ENCODE measurements at places on chromosomes 16 and 17.

GRCh38 chr17:14739656-14740431, 439.0 kb downstream of the HS3ST3B1 start:
- DNase-seq = no peak

- DNase-seq = no peak
Measured at GRCh38 chr16:3444032-3444388, 530 bp downstream of the NAA60 start.

- no peak for DNase-seq
Measured at GRCh38 chr16:4323071-4323844, 7.4 kb downstream of the GLIS2 start.

GRCh38 chr17:11459861-11460331, 138.4 kb upstream of the DNAH9 start:
- DNase-seq = no peak

GRCh38 chr16:57062329-57062728, 30.1 kb upstream of the CPNE2 start:
- no peak for DNase-seq

GRCh38 chr17:74758848-74759168, 10.4 kb downstream of the NHERF1 start:
- DNase-seq = no peak

DNA sequence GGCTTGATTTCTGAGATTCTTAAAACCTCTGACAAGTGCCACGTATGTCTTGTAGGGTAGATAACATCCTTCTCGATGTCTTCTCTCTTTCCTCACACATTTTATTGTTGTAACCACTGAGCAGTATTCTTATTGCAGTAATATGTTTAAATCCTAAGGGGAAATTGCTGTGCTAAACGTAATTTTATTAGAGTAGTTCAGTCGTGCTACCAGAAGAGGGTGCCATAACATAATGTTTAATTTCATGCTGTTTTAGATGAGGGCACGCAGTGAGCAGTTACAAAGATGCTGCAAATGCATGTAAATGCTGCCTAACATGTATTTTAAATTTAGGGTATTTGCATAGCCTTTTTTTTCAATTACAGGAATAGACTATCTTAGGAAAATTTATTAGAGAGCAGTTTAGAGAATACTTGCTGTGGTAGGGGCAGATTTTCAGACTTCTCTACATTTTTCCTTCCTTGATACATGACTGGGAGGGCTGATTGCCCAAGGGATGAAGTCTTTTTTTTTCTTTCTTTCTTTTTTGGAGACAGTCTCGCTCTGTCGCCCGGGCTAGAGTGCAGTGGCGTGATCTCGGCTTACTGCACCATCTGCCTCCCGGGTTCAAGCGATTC, 51.7 kb downstream of the GAN start:
- DNase-seq = no peak

DNA sequence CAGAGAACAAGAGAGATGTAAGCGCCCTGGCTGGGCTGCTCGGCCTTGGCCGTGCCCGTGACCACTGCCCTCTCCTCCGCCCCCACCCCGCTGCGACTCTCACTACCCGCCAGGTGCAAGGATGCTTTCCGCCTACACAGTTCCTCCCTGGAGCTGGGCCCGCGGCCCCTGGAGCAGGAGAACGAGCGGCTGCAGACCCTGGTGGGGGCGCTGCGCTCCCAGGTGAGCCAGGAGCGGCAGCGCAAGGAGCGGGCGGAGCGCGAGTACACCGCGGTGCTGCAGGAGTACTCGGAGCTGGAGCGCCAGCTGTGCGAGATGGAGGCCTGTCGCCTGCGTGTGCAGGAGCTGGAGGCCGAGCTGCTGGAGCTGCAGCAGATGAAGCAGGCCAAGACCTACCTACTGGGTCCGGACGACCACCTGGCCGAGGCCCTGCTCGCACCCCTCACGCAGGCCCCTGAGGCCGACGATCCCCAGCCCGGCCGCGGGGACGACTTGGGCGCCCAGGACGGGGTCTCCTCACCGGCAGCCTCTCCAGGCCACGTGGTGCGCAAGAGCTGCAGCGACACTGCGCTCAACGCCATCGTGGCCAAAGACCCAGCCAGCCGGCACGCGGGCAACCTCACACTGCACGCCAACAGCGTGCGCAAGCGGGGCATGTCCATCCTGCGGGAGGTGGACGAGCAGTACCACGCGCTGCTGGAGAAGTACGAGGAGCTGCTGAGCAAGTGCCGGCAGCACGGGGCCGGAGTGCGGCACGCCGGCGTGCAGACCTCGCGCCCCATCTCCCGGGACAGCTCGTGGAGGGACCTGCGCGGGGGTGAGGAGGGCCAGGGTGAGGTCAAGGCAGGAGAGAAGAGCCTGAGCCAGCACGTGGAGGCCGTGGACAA, 9.2 kb upstream of the MRPL58 start:
- DNase-seq = no peak

DNA sequence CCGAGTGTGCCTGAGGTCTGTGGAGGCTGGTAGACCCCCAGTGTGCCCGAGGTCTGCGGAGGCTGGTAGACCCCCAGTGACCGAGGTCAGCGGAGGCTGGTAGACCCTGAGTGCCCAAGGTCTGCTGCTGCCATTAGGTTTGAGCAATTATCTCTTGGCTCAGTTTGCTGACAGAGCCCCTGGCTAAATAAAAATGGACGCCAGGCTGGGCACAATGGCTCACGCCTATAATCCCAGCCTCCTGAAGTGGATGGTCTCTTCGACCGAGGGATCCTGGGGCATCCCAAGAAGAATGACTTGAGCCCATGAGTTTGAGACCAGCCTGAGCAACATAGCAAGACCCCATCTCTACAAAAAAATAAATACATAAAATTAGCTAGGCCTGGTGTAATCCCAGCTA, 98.7 kb upstream of the ZNF469 start:
- no peak for DNase-seq

- DNase-seq = no peak
Measured at GRCh38 chr17:76445697-76446448, 7.1 kb downstream of the UBE2O start.

GRCh38 chr16:56667581-56668571, at the start of gene MT1G:
MT1G (minus strand) TSS chr16:56668065; CDS start chr16:56667993, 72 bp downstream.
- no peak for DNase-seq

DNA sequence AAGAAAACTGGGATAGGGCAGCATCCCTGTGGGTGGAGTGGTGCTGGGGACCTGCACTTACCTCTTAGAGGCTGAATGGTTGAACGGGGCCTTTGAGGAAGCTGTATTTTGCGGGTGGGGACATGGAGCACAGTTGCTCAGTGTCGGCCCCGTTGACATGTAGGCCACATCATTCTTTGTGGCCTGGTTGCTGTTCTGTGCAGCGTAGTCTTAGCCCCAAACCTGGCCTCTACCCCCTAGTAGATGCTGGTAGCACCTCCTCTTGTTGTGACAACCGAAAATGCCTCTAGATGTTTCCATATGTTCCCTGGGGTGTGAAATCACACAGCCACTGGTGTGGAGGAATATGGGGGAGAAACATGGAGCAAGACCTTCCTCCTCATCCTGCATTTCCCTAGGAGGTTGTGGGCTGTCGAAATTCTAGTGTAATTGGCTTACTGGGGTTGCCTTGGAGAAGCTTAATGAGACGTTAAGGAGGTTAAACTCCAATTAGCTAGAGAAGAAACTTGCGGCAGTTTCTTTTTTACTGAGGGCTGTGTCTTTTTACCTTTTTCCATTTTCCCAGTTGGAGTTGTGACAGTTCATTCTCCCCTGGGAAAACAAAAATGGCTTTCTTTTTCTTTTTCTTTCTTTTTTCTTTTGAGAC, 9.4 kb downstream of the ABCC1 start:
- no peak for DNase-seq

DNA sequence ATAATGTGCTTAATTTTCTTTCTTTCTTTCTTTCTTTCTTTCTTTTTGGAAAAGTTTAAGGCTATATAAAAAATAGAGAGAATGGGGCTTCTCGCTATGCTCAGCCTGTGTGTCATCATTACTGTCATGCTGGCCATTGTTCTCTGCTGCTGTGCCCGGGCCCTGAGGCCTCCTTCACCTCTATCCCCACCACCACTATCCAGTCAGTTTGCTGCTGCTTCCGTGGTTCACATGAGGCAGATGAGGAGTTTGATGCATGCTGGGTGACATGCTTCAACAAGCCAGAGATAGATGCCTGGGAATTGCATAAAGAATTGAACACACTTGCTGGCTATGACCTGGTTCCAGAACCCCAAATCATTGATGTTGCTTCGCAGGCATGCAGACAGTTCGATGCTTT, 36.3 kb downstream of the PITPNC1 start:
- DNase-seq = no peak

GRCh38 chr17:33751702-33752065, 458.6 kb upstream of the ASIC2 start:
- no peak for DNase-seq

DNA sequence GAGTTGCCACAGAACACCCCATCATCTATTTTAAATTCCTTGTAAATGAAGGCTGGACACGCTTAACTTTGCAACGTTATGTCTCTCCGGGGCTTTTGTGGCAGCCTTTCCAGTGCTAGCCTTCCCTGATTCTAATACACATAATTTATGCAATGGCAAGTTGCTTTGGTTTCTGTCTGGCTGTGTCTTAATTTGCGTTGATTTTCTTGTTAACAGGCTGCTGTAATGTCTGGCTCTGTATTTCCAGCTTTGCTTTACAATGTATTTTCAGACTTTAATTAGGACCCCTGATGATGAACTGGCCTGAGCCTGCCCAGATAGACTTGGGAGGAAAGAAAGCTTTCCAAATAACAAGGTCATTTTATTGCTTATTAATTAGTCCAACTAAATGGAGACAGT, 30.3 kb downstream of the ARSG start:
- DNase-seq = no peak

DNA sequence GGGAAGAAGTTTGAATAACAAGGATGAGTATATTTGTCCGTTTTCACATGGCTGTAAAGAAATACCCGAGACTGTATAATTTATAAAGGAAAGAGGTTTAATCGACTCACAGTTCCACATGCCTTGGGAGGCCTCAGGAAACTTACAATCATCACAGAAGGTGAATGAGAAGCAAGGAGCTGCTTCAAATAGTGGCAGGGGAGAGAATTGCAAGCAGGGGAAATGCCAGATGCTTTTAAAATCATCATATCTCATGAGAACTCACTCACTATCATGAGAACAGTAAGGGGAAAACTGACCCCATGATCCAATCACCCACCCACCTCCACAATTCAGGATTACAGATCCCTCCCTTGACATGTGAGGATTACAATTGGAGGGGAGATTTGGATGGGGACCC, 212.8 kb upstream of the CDH8 start:
- no peak for DNase-seq

Data from NCI-H1092 (cell line).